ENCODE measurements at places on chromosomes 2 and 18.

GRCh38 chr2:54820558-54820957, 97.1 kb downstream of the EML6 start:
- no peak for DNase-seq

GRCh38 chr2:129733579-129733978, 245.9 kb upstream of the RAB6C start:
- DNase-seq: no peak

DNA sequence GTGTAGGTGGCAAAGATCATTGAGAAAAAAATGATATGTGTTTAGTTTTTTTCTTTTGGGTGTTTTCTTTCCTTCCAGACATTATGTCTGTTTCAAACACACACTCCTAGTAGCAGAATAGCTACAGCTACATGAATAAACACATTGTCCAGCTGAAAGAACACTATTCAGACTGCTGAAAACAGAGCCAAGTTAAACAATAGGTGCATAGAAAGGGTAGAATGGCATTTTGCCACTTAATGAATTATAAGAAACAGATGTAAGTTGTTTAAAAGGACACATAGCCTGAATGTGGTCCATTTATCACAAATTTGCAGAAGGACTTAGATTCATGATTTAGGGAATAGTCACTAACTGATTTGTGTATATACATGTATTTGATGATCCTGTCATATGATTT, 20.1 kb downstream of the CTLA4 start:
- DNase-seq: no peak

- no peak for DNase-seq
These were observed 12.4 kb upstream of the CATIP start for GRCh38 chr2:218344090-218344754.

DNA sequence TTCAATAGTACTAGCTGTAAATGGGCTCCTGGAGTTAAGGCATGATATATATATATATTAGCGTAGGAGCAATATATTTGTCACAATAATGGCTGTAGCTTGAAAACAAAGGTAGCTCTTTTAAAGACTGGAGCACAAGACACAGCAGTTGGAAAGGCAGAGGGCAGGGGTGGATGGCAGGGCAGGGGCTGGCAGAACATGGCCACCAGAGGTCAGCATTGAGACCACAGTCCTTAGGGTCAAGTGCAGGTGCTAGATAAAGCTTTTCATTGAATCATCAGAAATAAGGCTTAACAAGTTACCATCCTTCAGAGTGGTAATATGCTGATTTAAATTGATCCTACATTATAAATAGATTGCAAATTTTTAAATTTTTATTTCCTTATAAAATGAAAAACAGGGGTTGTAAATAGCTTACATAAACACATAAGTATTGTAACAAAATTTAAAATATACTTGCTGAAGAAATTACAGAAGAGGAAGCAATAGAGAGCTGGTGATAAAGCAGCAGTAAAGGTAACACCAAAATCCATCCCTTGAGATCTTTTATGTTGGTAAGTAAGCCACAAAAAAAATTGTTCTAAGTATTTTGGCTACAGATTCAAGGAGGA, 161.2 kb upstream of the PIEZO2 start:
- no peak for DNase-seq

DNA sequence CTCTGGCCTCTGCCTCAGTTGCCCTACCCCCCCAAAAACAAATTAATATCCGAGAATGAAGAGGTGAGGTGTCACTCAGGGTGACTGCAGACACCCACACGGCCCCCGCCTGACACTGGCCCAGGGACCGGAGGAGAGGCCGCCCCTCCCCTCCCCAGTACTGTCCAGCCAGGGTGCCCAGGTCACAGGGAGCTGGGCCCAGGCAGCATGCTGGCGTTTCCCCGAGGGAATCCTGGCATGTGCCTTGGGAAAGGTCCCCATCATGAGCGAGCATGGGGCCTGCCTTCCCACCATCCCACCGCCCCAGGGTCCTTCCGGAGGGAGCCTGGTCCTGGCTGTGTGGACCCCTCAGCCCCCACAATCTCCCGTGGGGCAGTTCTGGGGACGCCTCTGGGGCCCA, 3.0 kb downstream of the MAB21L4 start:
- DNase-seq: no peak

DNA sequence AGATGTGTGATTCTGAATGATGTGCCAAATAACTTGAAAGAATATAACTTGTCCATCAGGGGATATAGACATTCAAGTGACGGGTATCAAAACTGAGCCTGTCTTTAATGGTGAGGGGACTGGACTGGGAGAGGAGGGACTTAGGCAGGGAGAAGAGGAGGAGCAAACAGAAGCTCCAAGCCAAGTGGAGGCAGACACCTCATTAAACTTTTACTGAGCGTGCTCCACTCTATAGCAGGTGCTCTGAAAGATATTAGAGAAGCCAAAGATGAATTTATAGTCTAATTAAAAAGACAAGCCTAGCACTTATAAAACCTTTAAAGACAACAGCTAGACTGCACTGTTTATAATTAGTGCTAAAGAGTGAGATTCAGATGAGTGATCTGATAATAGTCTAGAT, 47.7 kb upstream of the SMAD2 start:
- DNase-seq: no peak

- no peak for DNase-seq
These were observed 35.3 kb upstream of the PPP1CB start for GRCh38 chr2:28716265-28716865.

- DNase-seq: no peak
These were observed 45.4 kb downstream of the EML6 start for GRCh38 chr2:54768772-54769428.

- no peak for DNase-seq
These were observed 64.5 kb upstream of the HDAC4 start for GRCh38 chr2:239465017-239466001.

GRCh38 chr2:25174192-25174861, 5.9 kb upstream of the POMC start:
- no peak for DNase-seq

DNA sequence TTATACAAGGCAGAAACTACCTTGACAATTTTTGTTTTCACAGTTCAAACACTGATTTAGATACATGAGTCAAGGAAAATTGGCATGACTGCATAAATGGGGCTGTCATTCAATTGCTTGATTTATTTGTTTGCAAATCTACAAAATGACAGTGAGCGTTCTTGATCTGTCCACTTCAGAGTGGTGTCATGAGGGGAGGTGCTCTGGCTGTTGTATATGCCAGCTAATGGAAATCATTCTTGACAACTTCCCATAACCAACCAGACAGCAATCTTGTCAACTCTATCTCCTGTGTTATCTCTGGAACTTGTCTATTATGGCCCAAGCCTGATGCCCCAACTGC, 120.6 kb upstream of the UGP2 start:
- no peak for DNase-seq

GRCh38 chr2:71153585-71154224, 23.3 kb downstream of the MPHOSPH10 start:
- DNase-seq: no peak

- no peak for DNase-seq
These were observed 1.8 kb upstream of the FIGN start for GRCh38 chr2:163737563-163737962.

GRCh38 chr2:985317-985898, 34.8 kb downstream of the SNTG2 start:
- DNase-seq: no peak

DNA sequence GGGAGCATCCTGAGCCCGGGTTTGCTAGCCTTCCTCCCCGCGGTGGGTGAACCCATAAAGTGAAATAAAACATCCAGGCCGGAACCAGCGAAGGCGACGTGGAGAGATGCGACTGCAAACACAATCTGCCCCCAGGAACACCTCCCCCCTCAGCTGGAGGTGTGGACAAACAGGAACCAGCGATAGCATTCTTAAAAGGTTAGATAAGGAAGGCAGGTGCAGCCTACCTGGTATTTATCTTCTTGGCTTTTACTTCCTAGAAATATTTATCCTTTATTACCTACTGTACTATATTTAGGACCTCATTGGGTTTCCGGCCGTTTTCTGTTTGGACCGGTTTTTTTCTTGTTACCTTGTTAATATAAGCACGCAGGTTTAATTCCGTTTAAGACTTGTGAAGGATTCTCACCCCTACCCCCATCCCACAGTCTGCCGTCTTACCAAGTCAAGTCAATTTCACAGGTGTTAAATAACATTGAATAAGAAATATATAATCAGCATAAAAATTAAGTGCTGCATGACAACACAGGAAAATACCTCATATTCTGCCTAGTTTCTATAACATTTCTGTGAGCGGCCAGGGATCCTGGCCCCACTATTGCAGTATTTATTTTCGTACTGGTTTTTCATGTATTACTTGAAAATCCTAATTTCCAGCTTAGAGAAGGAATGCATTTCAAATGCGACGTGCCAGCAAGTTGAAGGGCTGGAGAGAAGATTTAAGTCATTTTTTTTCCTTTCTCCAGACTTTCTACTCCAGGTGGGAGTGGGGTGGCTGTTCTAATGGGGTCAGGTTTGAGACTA, 224.0 kb upstream of the ID2 start:
- DNase-seq: peak; percentile 12

- no peak for DNase-seq
These were observed 135.1 kb upstream of the GPC1 start for GRCh38 chr2:240300261-240300821.

GRCh38 chr2:69055688-69056470, 42.9 kb downstream of the ANTXR1 start:
- no peak for DNase-seq

- DNase-seq: no peak
These were observed 29.9 kb upstream of the REG3A start for GRCh38 chr2:79189465-79189864.

GRCh38 chr2:122061831-122062230, 306.4 kb downstream of the TSN start:
- no peak for DNase-seq

DNA sequence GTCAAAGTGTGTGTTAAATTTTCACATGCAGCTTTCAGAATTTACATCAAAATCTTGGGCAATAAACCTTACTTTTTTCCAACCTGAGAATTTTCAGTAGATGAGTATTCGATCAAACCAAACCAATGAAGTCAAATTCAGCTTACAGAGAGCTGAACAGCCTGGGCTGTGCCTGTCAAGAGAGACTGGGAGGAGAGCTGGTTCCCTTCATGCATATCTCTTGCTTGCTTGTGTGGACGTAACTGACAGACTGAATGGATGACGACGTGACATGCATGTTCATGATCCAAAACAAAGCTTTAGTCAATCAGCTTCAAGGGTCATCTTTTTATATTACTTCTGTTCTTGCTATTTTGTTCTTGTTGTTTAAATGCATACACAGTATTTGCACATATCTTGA, 145.2 kb downstream of the GALNT3 start:
- DNase-seq: no peak

DNA sequence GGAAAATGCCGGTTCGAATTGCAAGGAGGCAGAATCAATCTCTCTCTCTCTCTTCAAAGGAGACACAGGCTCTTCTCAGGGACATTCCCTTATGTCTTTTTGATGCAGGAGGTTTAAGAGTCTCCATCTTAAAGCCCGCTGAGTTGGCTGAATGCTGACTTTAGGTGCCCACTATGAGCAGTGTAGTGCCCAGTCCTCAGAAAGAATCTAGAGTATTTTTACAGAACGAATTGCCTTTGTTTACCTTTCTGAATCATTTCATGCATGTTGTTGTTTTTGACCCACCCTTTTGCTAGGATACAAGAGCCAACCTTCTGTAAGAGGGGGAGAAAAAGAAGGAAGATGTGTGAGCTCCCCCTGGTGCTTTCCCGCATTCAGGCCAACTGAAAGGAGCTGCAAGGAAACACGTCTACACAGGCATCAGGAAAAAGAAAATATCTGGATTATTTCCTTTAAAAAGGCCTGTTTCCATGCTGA, 193.5 kb upstream of the TCF4 start:
- DNase-seq: no peak

DNA sequence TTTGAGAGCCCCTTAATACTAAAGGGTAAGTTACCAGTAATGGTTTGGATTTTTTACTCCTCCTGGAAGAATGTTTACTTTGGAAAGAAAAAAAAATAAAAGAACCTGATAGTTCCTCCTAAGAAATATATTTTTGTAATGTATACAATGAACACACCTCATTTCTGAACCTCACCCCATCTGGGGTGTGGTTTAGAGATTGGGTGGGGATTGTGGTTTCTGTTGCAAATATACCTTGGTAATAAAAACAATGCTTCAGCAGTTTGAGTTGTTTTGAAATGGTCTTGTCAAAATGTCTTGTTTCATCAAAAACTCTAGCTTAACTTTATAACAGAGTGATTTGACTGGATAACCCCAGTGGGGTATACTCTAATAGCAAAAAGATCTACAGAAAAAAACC, 448.9 kb upstream of the MEIS1 start:
- no peak for DNase-seq

GRCh38 chr2:12043131-12043530, 296.7 kb downstream of the LPIN1 start:
- DNase-seq: no peak

GRCh38 chr2:2872309-2872617, 505.4 kb downstream of the EIPR1 start:
- DNase-seq: no peak

DNA sequence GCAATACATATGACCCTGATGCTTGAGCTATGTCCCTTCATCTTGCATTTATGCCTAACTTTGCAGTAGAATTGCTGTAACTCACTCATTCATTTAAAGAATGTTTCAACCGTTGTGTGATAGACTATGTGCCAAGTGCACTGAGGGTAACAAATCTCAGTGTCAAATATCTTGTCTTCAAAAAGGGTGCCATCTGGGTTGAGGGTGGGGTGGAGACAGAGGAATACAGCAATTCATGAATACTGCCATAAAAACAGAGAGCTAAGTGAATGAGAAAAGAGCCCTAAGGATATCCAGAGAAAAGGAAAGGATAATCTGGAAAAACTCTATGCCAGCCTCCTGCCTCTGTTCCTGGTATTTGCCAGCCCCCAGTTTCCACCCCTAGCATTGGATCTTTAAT, 1534.4 kb upstream of the PIK3C3 start:
- DNase-seq: no peak

DNA sequence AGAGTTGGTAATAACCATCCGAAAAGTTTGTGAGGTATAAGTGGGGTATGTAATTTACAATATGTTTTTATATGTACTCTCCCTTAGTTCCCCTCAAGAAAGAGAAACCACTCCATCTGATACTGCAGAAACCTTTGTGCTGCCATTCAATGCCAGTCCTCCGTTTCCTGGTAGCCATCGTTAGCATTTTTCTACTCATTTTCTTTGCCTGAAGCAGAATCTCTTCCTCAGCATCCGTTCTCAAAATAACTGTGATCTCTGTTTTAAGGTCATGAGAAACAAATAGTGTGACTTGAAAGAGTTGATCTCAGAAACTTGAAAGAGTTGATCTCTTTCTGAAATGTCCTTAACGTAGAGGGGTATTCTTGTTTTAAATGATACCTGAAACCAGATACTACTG, 996 bp downstream of the PTCD3 start:
- no peak for DNase-seq

- no peak for DNase-seq
These were observed 20.4 kb downstream of the RPIA start for GRCh38 chr2:88711897-88712296.
